ENCODE measurements at places on chromosomes 11 and 22.
A peak's percentile ranks its signal among the peaks of the same experiment; 100 is the strongest.

- peak; percentile 55 for DNase-seq
Measured at GRCh38 chr11:62105667-62106191, 18.1 kb upstream of the INCENP start.

GRCh38 chr22:17638182-17638431 lies 450 bp upstream of the BCL2L13 start:
- no peak for DNase-seq

DNA sequence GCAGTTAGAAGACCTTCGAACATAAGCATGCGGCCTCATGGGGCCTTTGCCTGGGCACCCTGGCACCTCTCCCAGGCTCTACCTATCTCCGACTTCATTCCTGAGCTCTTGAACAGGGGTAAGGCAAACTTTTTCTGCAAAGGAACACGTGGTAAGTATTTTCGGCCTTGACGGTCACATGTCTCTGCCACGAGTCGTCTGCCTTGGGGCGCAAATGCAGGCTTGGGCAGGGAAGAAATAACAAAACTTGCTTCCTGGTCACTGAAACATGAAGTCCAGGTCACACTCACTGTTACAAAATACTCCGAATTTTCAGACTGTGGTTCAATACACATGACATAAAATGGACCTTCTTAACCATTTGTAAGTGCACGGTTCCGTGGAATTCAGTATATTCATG lies 3.4 kb upstream of the ASCL2 start:
- DNase-seq, result no peak

- no peak for DNase-seq
Measured at GRCh38 chr11:47295385-47295784, 25.5 kb downstream of the MADD start.

DNA sequence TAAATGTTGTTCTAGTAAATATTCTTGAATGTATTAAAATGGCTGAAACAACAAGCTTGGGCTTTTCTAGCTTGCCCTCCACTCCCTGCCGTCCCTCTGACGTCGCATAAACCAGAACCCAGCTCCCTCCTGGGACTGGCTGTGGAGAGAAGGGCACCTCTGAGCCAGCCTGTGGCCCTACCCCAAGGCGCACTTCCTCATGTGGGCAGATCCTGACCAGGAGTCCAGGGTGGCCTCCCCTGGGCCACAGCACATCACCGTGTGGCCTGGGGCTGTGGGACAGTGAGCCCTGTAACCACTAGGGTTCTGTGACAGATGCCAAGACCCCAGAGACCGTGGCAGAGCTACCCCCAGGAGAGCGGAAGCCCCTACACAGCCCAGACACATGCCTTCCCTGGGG lies 10.2 kb upstream of the ADORA2A start:
- no peak for DNase-seq

GRCh38 chr11:87142594-87142993 lies 104.9 kb downstream of the TMEM135 start:
- DNase-seq, result no peak

DNA sequence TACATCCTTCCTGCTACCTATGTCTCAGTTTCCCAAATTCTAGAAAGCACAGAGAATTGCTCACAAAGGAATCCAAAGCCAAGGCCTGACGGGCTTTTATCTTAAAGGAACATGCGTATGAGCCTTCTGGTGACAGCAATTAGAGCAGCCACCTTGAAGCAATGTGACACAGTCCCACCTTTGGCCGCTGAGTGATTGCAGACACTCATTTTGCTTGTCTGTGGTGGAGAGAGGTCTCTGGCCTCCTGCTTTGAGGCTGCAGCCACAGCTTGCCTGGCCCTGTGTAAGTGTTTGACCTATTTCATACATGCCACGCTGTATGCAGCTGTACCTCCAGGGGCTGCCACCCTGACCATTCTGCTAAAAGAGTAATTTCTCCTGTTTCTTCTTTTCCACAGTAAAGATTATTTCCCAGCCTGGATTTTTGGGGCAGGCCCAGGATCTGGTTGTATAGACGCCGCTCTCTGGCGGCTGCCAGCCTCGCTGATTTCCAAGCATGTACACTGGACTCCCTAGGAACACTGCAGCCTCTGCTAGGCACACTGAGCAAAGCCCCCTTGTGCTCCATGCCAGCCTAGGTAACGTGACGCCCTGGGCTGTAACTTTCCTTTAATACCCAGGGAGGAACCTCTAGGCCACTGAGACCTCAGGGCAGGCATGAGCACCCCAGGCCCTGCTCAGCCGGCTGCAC lies 1.1 kb upstream of the TMA7B start:
- DNase-seq, result no peak

DNA sequence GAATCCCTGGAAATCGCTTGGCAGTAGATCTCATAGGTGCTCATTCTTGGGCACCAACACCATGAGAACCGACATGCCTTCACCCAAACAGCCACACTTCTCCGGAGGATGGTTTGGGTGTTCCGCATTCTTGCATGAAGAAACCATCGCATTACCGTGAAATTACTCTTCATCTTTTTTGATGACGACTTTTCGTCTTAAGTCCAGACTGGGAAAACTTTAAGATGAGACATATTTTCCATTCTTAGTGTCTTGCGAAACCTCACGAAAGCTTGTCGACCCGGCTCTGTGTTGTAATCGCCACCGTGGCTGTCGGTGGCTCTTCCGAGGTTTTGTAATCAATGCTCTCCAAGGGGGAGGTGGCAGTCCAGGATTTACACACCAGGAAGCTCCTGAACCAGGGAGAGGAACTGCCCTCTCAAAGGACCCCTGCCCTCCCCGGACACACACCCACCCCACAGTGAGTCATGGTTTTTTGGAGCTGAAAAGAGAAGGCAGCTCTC lies 1.7 kb downstream of the TOM1 start:
- peak; percentile 99 for DNase-seq

- DNase-seq, result peak; percentile 60
Measured at GRCh38 chr11:90204832-90205646, 17.8 kb downstream of the CHORDC1 start.

Data from iris pigment epithelial cell (primary cell).